Stimulated activated CD8-positive, alpha-beta memory T cell treated with anti-CD3 and anti-CD28 coated beads, Interleukin-7, amount 100 ng/mL, for 1 hour (primary cell): ENCODE measurements at places on chromosomes 2 and 18.

DNA sequence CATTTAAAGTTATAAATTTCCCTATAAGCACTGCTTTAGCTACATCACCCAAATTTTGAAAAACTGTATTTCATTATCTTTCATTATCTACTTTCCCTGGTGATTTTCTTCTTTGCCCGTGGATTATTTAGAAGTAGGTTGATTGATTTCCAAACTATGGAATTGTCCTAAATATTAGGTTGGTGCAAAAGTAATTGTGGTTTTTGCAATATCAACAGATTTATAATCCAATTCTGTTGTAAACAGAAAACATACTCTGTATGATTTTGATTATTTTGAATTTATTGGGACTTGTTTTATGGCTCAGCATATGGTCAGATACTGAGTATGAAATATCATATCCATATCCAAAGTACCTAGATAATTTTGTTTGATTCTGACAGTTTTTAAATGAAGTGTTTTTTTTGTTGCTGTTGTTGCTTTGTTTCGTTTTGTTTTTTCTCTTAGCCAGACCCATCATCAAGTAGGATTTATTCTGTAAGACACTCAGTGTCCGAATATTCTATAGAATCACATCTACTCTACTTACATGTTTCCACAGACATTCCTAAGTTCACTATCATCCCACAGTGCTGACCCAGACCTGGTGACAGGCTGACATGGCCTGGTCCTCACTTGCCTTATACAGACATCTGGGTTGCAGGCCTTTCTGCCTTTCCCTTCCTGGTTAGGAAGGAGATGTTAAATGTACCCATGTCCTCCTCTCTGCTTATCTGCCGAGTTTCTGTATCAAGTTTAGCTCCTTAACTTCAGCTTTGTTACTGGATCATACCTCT lies 2.1 kb upstream of the TRABD2A start:
- no peak for DNase-seq

GRCh38 chr2:65128297-65129190 lies 1.4 kb downstream of the RAB1A start:
- no peak for DNase-seq

- no peak for DNase-seq
Observed at GRCh38 chr2:43041661-43042360, 184.6 kb downstream of the ZFP36L2 start.

- DNase-seq, result no peak
Observed at GRCh38 chr2:209062210-209062609, 361.6 kb upstream of the MAP2 start.

GRCh38 chr18:31230495-31230894 lies 67.8 kb upstream of the DSC1 start:
- no peak for DNase-seq

DNA sequence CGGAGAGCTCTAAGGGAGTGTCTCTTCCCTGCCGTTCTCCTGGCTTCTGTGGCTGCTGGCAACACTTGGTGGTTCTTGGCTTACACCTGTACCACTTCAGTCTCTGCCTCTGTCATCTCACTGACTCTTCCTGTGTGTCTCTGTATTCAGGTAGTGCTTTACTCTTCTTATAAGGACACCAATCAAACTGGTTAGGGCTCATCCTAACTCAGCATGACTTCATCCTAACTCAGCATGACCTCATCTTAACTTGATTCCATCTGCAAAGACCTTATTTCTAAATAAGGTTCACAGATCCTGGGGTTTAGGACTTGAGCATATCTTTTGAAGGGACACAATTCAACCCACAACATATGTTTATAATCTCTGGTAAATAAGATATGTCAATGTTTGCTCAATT lies 51.6 kb upstream of the DSEL start:
- no peak for DNase-seq

DNA sequence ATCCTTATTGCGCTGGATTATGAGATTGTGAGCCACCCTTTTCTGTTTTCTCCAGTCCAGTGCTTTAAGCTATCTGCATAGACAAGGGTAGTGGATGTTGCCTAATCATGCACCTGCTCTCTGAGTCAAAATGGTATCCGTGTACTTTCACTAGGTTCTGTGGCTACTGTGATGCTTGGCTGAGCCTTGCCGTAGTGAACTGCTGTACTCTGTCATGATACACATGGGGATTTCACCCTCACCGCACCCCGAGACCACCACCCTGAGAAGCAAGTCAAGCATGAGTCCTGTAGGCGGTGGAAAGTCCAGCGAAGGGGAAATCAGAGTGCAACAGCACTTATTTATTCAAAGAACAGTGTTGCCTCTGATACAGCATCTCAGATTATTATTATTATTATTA lies 55.0 kb downstream of the ARHGAP25 start:
- no peak for DNase-seq

GRCh38 chr2:238702276-238703052 lies 145.4 kb upstream of the TWIST2 start:
- no peak for DNase-seq

GRCh38 chr18:74571895-74572680 lies 25.6 kb upstream of the ZNF407 start:
- DNase-seq, result no peak

GRCh38 chr2:177633111-177633510 lies 240.5 kb downstream of the AGPS start:
- DNase-seq, result no peak

- DNase-seq, result no peak
Observed at GRCh38 chr2:54486766-54487165, 30.6 kb downstream of the SPTBN1 start.

- DNase-seq, result no peak
Observed at GRCh38 chr2:174485788-174486562, 854 bp downstream of the GPR155 start.

DNA sequence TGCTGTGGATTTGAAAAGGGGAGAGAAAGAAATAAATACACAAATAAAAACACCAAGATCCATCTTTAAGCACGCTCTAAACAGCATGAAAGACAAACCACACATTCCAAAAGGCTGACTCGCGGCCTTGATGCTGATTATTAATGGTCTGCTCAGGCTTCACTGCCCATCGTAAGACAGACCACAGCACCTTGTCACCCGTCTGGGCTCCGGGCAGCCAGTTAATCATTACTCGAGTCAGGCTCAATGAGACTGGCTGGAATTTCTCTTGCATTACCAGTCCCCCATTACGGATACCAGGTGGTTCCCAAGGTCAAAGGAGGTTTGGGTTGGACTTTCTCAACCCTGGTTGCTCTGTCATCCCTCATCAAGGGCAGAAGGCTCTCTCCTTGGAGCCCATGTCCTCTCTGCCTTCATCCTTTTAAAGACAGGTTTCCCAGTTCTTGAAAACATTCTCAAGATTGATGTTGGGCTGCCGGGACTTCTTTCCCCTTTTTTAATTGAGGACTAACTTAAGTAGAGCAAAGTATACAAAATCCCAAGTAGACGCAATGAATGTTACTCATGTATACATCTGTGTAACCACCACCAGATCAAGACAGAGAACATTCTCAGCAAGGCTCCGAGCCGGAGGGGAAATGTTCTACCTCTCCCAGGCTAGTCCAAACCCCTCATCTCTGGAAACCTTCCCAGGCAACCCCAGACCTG lies 8.1 kb downstream of the SMAD7 start:
- no peak for DNase-seq
